AG10803 (cell line): ENCODE measurements at places on chromosomes 1 and 21.

- DNase-seq = no peak
Measured at GRCh38 chr1:111717450-111717849, 21.7 kb downstream of the INKA2 start.

- no peak for DNase-seq
Measured at GRCh38 chr1:25797939-25798338, 2.1 kb upstream of the SELENON start.

DNA sequence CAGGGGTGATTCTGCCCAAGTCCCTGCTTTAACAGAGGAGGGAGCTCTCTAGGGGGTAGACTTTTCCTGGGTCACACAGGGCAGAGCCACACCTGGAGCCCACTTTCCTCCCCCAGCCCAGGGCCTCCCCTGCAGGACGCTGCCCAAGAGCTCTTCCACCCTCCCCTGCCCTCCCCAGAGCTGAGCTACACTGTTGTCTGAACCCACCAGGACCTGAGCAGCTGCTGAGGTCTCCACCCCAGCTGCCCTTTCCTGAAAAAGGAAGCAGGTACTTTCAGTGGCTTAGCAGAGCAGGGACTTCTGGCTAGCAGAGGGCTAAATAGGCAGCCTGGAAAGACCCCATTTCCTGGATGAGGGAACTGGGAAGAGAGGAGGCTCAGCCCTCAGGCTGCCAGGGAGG lies 169.3 kb upstream of the ETV3 start:
- DNase-seq = no peak

GRCh38 chr1:244371242-244372141 lies 80.2 kb downstream of the ADSS2 start:
- no peak for DNase-seq
